ENCODE measurements at places on chromosomes 5 and 9.

DNA sequence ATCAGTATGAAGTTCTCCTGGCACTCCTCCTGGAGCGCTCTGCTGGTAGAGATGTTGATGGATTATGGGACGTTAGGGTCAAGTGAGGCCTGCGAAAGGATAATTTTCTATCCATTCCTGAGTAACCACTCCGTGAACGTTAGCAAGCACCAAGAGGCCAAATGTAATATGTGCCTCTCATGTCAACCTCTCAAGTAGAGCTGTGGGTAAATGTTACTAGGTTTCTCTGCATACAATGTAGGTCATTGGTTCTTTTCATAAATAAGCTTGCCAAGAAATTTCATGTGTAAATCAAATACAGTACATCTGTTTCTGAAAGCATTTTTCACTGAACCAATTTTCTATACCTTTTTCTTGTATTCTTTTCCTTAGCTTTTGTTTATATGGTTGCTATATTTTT, 126.3 kb downstream of the KDM4C start:
- ATAC-seq, result no peak

DNA sequence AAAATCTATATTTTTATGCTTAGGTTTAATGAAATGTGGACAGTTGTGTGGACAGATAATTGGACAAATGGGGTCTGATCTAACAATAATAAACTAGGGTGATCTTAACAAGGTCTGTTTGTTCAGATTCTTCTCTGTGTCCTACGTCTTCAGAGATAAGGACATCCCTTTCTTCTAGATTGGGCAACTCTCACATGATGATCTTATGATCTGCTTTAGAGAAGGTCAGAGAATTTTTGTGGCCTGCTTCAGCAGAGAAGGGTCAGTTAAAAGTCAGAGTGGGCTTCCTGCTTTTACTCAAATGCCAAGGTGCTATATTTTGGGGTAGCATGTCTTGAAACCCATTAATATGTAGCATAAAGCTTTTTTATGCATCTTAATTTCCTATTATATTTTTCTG, 63.8 kb upstream of the RGMB start:
- no peak for ATAC-seq

GRCh38 chr9:13395156-13395555, 115.7 kb upstream of the MPDZ start:
- ATAC-seq, result no peak

- no peak for ATAC-seq
Measured at GRCh38 chr9:80699511-80699998, 989.8 kb downstream of the TLE1 start.

DNA sequence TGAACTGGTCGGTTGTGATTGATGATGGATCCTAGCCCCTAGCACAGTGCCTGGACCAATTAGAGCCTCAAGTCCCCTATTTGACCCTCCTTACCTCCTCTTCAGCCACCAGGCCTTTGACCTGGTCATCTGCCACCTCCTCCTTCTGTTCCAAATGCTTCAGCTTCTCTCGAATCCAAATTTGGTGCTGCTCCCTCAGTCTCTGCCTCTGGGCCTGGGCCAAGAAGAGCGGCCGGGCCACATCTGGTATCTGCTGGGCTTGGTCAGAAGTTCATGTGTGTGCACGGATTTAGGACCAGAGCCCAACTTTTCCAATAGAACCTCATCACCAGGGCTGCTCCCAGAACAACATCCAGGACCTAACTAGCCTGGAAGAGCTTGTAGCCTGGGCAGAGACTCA, 6.5 kb downstream of the SLC35A4 start:
- ATAC-seq, result no peak

DNA sequence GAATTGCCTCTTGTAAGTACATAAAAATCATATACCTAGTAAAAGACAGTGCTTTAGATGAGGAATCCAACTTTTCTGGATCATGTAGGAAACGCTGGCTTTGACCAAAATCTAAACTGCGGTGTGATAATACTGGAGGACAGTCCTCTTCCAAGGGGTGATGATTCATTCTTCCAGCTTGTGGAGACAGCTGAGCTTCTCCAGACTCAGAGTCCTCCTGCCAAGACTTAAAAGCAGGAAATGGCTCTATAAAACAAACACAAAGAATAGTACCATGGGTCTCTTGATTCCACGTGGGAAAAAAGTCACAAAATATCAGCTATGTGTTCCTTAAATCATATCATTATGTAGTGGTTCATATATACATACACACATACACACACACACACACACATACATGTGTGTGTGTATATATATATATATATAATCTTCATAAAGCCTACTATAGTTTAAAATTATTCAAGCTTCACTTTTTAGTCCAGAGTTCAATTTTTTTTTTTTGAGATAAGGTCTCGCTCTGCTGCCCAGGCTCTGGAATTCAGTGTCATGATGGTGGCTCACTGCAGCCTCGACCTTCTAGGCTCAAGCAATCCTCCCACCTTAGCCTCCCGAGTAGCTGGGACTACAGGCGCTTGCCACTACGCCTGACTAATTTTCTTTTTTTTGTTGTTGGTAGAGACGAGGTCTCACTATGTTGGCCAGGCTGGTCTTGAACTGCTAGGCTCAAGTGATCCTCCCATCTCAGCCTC, 65.0 kb downstream of the PKD2L2 start:
- ATAC-seq, result no peak

- ATAC-seq, result no peak
Measured at GRCh38 chr9:81814794-81815464, 113.3 kb upstream of the SPATA31D4 start.

DNA sequence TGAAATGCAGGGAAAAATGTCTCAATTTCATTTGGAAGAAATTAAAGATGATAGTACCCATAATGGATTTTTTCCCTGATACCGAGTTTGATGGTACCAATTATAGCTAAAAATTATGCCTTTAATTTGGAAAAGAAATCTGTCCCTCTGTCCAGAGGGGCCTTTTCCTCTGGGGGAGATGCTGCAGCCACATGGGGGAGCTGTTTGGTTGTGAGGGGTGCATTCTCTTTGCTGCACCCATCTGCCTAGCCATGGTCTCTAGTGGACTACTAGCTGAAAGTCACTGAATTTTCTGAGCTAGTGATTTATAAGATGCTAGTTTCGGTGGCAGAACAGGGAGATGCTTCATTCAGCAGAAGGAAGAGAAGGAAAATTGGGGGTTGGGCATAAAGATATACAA, 9.6 kb downstream of the SEC61B start:
- ATAC-seq, result no peak

DNA sequence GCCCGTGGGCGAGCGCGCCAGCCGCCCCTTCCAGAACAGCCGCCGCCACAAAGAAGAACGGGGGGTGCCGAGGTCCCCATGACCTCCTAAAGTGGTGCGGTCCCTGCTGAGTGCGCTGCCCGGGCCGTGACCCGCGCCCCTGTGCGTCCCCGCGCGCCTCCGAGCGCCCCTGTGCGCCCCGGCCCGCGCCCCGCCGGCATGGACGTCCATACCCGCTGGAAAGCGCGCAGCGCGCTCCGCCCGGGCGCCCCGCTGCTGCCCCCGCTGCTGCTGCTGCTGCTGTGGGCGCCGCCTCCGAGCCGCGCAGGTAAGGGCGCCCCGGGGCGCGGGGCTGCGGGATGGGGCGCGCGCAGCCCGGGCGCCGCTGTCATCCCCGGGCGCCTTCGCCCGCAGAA, 384 bp downstream of the COL5A1 start:
- no peak for ATAC-seq

- ATAC-seq, result no peak
Measured at GRCh38 chr9:134210908-134211810, 46.8 kb upstream of the RNU6ATAC start.

GRCh38 chr5:78610163-78610583, 38.4 kb downstream of the LHFPL2 start:
- ATAC-seq, result no peak

DNA sequence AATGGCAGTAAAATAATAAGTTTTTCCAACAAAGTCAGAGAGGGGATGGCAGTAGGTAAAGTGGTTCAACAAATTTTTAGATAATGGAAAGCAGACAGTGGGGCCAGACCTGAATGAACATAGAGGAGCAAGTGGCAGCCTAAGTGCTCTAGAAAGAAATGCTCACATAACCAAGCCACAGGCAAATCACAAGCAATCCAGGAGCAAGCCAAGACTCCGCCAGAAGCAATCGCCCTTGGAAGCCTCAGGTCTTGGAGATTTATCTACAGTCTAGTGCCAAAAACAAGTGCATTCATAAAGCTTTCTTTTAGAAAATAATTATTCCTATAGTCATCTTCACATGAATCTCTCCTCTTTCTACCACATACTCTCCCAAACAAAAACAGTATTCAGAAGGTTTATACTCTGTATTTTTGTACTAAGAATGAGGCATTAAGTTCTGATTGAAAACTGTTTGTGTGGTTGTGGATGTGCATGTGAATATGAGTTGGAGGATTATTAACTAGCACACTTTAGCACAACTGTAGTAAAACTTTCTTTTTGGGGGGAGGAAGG, 375.5 kb downstream of the CDH9 start:
- ATAC-seq, result no peak

- ATAC-seq, result no peak
Measured at GRCh38 chr9:90368241-90368640, 274.4 kb downstream of the DIRAS2 start.

DNA sequence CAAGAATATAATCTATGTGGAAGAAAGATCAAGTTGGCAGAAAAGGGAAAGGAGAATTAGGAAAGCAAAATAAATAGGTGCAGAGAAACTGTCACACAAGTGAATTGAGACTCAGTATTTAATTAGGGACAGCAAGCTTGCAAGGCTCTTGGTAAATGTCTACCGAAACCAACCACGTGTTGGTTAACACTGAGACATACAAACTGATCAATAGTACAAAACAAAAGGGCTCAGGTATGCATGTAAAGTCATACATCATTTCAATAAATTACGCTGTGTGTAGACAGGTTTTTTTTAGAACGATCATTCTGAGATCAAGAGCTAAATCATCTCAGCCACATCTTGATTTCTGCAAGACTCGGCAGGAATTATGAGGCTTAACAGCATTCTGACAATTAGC, 225.4 kb downstream of the EBF1 start:
- ATAC-seq, result peak; percentile 17

- no peak for ATAC-seq
Measured at GRCh38 chr5:169248550-169248949, 52.4 kb downstream of the SLIT3 start.

GRCh38 chr5:115961381-115962238, 665 bp upstream of the LVRN start:
- no peak for ATAC-seq

- no peak for ATAC-seq
Measured at GRCh38 chr9:126885131-126885641, 24.7 kb downstream of the ZBTB34 start.

GRCh38 chr9:97740848-97741821, 44.0 kb upstream of the XPA start:
- ATAC-seq, result peak; percentile 43
